Dorsolateral prefrontal cortex (tissue), 122 donors: ENCODE measurements at places on chromosomes 6 and 20.

DNA sequence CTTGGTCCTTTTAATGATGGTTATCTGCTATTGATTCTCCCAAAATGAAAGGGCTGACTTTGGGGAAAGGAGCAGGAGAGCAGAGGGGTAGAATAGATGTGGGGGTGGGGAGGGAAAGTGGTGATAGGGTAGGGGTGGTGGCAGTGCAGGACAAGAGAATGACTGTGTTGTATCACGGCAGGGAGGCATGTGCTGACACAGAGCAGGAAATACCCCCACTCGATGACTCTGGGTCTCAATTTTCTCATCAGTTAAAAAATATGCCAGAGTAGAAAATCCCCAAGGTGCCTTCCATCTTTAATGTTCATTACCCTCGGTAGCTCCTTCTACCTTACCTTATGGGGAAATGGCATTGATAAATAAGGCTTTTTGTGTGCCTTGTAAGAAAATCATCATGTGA is 79.0 kb upstream of the ATXN1 start:
- no peak for DNase-seq

GRCh38 chr6:96898241-96898851 is 655 bp upstream of the NDUFAF4 start:
- no peak for DNase-seq

GRCh38 chr6:43006251-43006650 is 7.5 kb downstream of the MEA1 start:
- no peak for DNase-seq

GRCh38 chr20:4610871-4611270 is 110.8 kb upstream of the PRND start:
- DNase-seq = no peak

DNA sequence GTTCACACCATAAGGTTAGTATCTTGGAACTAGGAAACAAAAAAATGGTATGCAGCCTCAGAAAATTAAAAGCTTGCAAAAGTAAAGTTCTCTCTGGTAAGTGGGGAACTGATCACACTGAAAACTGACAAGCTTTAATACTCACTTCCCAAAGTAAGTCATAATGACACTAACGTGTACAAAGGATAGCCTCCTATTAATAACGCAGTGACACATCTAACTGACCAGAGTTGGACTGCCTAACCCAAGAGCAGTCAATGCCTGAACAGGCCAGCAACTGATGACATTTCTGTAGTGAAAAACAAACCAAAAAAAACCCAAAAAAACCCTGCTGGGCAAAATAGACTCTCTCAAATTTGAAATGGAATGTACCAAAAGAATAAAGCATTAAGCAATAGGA is 30.7 kb downstream of the CHD6 start:
- DNase-seq = no peak

- DNase-seq = no peak
These were observed 39.4 kb downstream of the TRAF3IP2 start for GRCh38 chr6:111566222-111566734.

GRCh38 chr6:4864519-4864918 is 88.3 kb downstream of the CDYL start:
- no peak for DNase-seq

- no peak for DNase-seq
These were observed 120.6 kb downstream of the MMUT start for GRCh38 chr6:49342410-49342809.

DNA sequence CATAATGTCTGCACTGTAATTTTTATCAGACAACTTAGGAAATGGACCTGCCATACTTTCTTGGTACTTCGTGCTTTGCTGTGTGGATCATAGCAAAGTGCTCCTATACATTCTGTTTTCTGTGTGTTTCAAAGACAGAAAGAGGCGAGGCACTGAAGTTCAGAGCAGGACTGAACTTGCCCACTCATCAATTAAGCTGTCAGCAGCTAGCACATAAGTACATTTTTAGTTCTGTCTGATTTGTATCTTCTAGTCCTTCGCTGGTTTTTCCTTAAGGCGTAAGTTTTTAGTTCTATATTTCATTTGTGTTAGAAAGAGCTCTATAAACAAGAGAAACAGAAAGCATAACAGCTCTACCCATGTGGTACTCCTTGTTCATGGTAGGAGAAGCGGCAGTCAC is 42.1 kb downstream of the MAP3K4 start:
- DNase-seq = no peak

GRCh38 chr6:31725502-31726350 is 2.6 kb downstream of the MPIG6B start:
- no peak for DNase-seq

GRCh38 chr6:103872678-103873077 is 987.0 kb downstream of the HACE1 start:
- no peak for DNase-seq
